Testis (tissue), 5 donors: ENCODE measurements at places on chromosomes 7 and 10. TPM values are rescaled to one million over a fixed set of nuclear protein-coding genes. Genes with fewer than 3 reads are reported as not detected.

Gene CTTNBP2
- total RNA-seq = 3.4 TPM

Gene EVX1
- total RNA-seq = 0.25 TPM

Gene NACAD
- 12.0 TPM for total RNA-seq

Gene CC2D2B
- total RNA-seq = 7.7 TPM

Gene SH2B2
- 22.8 TPM for total RNA-seq

Gene TFEC
- total RNA-seq = 1.8 TPM

- DNase-seq = no peak
- no peaks in the 10 kb centered on the region for H3K36me3 ChIP-seq
- no peaks in the 10 kb centered on the region for H3K27me3 ChIP-seq
- no peak overlapping the region for H3K27ac ChIP-seq
- H3K4me3 ChIP-seq = no peak overlapping the region
Measured at GRCh38 chr10:99905971-99906370, 103.8 kb downstream of the DNMBP start.

- no peak for DNase-seq
- peaks cover 76% of the 10 kb centered on the region for H3K4me1 ChIP-seq
- H3K36me3 ChIP-seq = no peaks in the 10 kb centered on the region
- H3K27me3 ChIP-seq = no peaks in the 10 kb centered on the region
Measured at GRCh38 chr10:102674566-102674965, 30.3 kb downstream of the TRIM8 start.

DNA sequence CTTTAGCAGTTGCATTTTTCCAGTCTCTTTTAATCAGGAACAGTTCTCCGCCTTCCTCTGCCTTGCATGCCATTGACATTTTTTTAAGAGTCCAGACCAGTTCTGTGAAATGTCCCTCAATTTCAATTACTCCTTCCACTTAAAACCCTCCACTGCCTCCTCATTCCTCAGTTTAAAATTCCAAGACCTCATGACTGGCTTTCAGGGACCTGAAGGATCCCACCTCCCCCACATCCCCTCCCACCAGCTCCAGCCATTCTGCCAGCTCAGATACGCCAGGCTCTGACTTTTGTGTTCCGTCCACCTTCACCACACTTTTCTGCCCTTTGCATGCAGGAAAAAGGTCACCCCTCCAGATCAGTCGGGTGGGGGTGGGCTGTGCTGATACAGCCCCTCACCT is 8.7 kb downstream of the TNRC18 start:
- peak; percentile 56 for DNase-seq
- no peak overlapping the region for H3K4me3 ChIP-seq
- no peaks in the 10 kb centered on the region for H3K36me3 ChIP-seq
- peaks cover 29% of the 10 kb centered on the region for H3K4me1 ChIP-seq

- no peaks in the 10 kb centered on the region for H3K27me3 ChIP-seq
- H3K4me3 ChIP-seq = no peak overlapping the region
- no peaks in the 10 kb centered on the region for H3K36me3 ChIP-seq
- no peaks in the 10 kb centered on the region for H3K4me1 ChIP-seq
Measured at GRCh38 chr10:108469940-108470339, 1305.4 kb upstream of the SORCS1 start.

GRCh38 chr7:151597541-151598444 is 78.1 kb upstream of the RHEB start:
- no peaks in the 10 kb centered on the region for H3K27me3 ChIP-seq
- H3K27ac ChIP-seq = no peak overlapping the region
- peaks cover 4% of the 10 kb centered on the region for H3K4me1 ChIP-seq
- DNase-seq = no peak

- no peaks in the 10 kb centered on the region for H3K4me1 ChIP-seq
- H3K36me3 ChIP-seq = no peaks in the 10 kb centered on the region
- H3K4me3 ChIP-seq = no peak overlapping the region
- no peaks in the 10 kb centered on the region for H3K27me3 ChIP-seq
- H3K27ac ChIP-seq = no peak overlapping the region
Measured at GRCh38 chr10:103949728-103950127, 17.2 kb upstream of the SLK start.

DNA sequence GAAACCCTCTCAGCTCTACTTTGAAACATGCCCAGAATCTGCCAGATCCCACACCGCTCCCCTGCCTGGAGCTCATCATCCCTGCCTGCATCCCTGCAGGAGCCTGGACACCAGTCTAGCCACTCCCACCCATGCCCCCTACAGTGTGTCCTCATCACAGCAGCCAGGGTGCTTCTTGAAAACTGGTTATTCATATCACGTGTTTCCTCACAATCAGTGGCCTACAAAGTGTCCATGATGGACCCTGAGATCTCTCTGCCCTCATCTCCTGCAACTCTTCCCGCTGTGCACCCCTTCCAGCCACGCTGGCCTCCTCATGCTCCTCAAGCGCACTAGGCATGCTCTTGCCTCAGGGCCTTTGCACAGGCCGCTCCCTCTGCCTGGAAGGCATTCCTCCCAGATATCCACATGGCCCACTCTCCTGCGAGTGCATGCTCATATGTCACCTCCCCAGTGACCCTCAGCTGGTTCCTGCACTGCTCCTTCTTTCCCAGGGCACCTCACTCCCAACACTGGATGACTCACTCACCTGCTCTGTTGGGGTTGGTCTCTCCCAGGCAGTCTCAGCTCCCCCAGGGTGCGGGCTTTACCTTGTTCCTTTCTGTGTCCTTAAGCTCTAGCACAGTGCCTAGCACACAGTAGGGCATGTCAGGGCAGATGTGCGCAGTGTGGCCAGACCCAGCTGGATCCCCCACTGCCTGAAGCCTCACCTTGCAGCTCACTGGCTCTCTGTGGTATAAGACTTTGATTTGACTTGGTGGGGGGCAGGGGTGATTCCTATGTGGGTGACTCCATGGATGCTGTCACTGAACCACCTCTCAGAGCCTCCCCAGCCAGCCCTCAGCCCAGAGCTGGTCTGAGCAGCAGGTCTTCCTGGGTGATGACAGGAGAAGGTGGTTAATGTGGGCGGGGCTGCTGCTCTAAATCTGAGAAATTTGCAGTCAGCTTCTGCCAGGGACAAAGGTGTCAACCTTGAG is 37.3 kb downstream of the CDH23 start:
- H3K4me1 ChIP-seq = peaks cover 6% of the 10 kb centered on the region
- H3K27ac ChIP-seq = no peak overlapping the region
- no peaks in the 10 kb centered on the region for H3K27me3 ChIP-seq
- H3K36me3 ChIP-seq = no peaks in the 10 kb centered on the region

DNA sequence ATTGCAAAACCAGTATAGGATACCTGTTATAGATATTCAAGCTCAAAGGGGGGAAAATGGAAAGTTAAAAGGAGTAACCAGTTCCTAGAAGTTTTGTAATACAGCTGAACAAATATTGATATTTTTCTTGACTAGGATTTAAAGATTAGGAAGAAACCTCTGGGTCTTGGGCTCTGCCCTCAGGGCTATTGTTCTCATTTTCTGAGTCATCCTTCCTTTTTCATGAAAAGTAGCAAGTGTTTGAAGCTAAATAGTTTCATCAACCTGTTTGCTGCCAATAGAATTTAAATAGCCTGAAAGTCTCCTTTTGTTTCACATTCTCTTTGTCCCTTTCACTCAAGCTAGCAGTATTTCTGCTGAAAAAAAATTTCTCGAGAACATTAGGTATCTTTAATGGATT is 1061.1 kb upstream of the GHITM start:
- peaks cover 6% of the 10 kb centered on the region for H3K4me1 ChIP-seq
- no peak overlapping the region for H3K4me3 ChIP-seq
- H3K36me3 ChIP-seq = no peaks in the 10 kb centered on the region
- no peak overlapping the region for H3K27ac ChIP-seq
- DNase-seq = no peak

DNA sequence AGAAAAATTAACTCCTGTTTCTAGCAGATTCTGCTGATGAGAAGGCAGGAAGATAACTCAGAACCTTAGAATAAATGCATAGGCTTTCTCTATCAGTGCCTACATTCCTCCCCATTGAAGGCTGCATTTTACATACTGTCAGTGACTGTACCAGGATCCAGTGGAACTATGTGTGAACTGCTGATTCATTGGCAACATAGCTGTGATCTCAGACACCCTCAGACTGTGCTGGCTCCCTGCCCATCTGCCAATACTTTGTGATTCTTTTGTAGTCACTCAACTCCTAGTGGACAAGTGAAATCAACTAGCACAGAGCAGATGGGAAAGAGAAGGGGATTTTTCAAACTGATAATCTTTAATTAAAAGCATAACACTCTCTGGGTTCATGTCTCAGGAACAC is 375.8 kb downstream of the MDFIC start:
- no peak overlapping the region for H3K27ac ChIP-seq
- H3K4me3 ChIP-seq = no peak overlapping the region
- no peaks in the 10 kb centered on the region for H3K27me3 ChIP-seq
- H3K36me3 ChIP-seq = no peaks in the 10 kb centered on the region
- no peaks in the 10 kb centered on the region for H3K4me1 ChIP-seq

DNA sequence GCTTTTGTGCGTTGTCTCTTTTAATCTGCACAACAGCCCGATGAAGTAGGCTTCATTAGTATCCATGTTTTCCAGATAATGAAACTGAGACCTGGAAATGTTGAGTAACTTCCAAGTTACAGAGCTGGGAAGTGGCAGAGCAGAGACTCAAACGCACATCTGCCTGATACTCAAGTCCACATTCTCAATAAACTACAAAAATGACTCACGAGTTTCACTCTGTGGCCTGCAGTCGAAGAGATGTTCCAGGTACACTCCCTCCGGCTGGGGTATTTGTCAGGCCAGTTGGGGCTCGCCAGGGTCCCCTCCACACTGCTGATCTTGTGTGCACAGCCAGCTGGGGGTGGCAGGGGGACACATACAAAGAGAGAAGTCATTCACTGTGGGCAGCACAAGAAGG is 17.7 kb upstream of the OPALIN start:
- H3K27ac ChIP-seq = no peak overlapping the region
- no peaks in the 10 kb centered on the region for H3K4me1 ChIP-seq
- H3K4me3 ChIP-seq = no peak overlapping the region
- no peak for DNase-seq
- H3K27me3 ChIP-seq = no peaks in the 10 kb centered on the region

DNA sequence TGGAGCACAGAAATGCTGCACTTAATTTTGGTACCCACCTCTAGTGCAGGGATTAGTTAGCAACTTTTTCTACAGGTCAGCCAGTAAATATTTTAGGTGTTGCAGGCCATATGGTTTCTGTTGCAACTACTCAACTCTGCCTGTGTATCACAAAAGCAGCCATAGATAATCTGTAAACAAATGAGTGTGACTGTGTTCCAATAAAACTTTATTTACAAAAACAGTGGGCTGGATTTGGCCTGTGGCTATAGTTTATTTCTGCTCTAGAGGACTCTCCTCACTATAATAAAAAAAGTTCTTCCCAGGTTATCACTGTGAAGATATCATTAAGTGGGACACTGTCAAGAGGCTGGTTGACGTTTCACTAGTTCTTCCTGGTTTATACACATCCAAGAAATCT is 65.8 kb downstream of the DNAJC12 start:
- no peaks in the 10 kb centered on the region for H3K4me1 ChIP-seq
- H3K36me3 ChIP-seq = no peaks in the 10 kb centered on the region
- no peaks in the 10 kb centered on the region for H3K27me3 ChIP-seq
- no peak for DNase-seq

- DNase-seq = no peak
- H3K4me1 ChIP-seq = peaks cover 18% of the 10 kb centered on the region
- H3K27me3 ChIP-seq = no peaks in the 10 kb centered on the region
- H3K27ac ChIP-seq = no peak overlapping the region
- no peaks in the 10 kb centered on the region for H3K36me3 ChIP-seq
Measured at GRCh38 chr10:131947631-131948347, 33.9 kb downstream of the BNIP3 start.

GRCh38 chr10:28984431-28984830 is 304.4 kb upstream of the LYZL1 start:
- H3K27me3 ChIP-seq = no peaks in the 10 kb centered on the region
- no peaks in the 10 kb centered on the region for H3K4me1 ChIP-seq
- no peak for DNase-seq
- no peaks in the 10 kb centered on the region for H3K36me3 ChIP-seq

DNA sequence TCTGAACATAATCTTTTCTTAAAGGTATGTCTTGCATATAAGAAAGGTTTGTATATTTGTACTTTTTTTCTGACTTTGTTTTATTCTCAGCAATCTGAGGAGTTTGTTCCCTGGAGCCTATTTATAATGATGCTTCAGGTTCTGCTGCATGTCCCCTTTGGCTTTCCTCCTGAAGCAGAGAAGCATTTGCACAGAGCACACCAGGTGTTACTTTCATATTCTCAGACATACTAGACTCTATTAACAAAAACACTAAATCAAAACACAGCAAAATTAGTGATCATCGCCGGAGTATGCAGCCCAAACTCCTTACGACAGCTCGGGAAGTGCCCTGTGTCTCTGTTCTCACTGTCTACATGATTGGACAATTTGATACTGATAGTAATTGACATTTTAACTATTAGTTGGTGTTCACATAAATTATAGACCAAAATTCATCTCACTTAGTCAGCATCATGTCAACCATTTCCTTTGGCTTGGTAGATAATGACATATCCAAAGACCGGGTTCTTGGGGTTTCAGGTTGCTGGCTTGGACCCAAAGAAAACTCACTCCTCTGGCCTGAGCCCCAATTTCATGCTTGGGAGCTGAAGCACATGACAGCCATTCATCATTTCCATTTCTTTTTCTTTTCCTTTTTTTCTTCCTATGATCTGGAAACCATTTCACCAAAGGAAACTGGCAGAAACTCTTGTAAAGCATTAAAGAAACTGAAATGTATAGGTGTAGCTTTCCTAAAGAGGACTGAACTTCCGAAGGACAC is 400.1 kb upstream of the NRP1 start:
- H3K4me1 ChIP-seq = no peaks in the 10 kb centered on the region
- no peak overlapping the region for H3K27ac ChIP-seq
- H3K4me3 ChIP-seq = no peak overlapping the region

- no peak overlapping the region for H3K27ac ChIP-seq
- no peaks in the 10 kb centered on the region for H3K4me1 ChIP-seq
Measured at GRCh38 chr7:131848033-131848432, 291.6 kb upstream of the PODXL start.

GRCh38 chr10:94485094-94485493 is 60.5 kb upstream of the HELLS start:
- DNase-seq = no peak
- peaks cover 4% of the 10 kb centered on the region for H3K4me1 ChIP-seq
- no peaks in the 10 kb centered on the region for H3K36me3 ChIP-seq
- H3K27me3 ChIP-seq = no peaks in the 10 kb centered on the region

DNA sequence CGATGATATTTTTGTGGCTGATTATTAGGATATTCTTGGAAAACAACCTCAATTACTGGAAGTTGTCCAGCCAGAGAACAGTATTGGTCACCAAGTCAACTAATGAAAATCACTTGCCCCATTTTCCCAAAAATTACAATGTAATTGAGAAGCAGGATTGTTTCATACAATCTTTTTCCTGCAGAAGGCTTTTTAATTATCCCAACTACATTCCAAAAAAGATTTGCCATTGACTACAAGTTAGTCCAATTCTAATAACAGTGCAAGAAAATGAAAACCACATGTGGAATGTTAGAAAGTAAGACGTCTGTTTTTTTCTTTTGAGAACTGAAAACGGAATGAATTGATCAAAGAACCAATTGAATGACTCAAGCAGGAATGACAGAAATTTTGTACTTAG is 1195.8 kb downstream of the SORCS1 start:
- no peaks in the 10 kb centered on the region for H3K27me3 ChIP-seq
- no peak overlapping the region for H3K27ac ChIP-seq
- no peaks in the 10 kb centered on the region for H3K4me1 ChIP-seq
- no peaks in the 10 kb centered on the region for H3K36me3 ChIP-seq
- no peak for DNase-seq
